ENCODE measurements at places on chromosomes 4 and X.

DNA sequence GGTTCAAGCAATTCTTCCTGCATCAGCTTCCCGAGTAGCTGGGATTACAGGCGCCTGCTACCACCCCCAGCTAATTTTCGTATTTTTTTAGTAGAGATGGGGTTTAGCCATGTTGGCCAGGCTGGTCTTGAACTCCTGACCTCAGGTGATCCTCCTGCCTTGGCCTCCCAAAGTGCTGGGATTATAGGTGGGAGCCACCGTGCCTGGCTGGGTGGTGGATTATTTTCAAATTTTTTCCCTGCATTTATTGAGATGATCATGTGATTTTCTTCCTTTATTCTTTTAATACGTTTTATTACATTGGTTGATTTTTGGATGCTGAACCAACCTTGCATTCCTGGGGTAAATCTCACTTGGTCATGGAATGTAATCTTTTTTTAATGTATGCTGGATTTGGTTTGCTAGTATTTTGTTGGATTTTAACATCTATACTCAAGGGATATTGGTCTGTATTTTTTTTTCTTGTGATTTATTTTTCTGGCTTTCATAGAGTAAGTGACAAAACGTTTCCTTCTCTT lies 30.9 kb downstream of the BMP2K start:
- H3K4me1 ChIP-seq = no peaks in the 10 kb centered on the region
- no peaks in the 10 kb centered on the region for H3K36me3 ChIP-seq
- DNase-seq = no peak
- no peaks in the 10 kb centered on the region for H3K27me3 ChIP-seq
- H3K4me3 ChIP-seq = no peak overlapping the region
- H3K27ac ChIP-seq = no peak overlapping the region

DNA sequence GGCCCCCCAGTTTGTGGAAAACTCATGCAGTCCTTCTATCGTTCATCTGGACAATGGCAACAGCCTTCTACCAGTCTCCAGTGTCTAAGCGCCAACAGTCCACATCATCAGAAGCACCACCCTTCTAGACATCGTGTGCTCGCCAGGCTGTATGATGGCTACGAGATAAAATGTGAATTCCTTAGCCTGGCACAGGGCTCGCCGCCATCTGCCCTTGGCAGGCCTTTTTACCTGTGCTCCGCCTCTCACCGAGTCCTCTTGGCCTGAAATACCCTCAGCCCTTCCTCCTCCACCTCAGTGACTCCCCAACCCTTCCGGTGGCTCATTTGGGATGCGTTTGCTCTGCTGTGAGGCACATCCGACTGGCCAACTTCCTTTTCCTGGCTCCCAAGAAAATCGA lies 15.9 kb upstream of the STS start:
- peaks cover 18% of the 10 kb centered on the region for H3K4me1 ChIP-seq
- H3K27me3 ChIP-seq = no peaks in the 10 kb centered on the region
- no peaks in the 10 kb centered on the region for H3K36me3 ChIP-seq
- H3K4me3 ChIP-seq = no peak overlapping the region

DNA sequence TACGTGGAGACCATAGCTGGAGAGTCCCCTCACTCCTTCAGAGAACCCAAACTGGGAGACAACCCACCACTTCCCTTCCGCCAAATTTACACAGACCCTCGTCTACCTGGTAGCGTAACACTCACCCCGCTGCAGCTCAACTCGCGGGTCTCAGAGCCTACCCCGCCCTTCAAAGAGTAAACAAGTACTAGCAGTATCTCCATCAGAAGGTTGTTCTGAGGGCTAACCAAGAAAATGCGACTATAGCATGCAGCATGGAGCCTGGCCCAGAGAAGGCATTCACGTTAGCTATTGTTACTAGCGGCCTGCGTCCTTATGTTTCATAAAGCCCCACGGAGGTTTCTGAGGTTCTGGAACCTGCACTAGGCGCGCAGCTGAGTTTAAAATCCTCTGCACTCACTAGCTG lies 531 bp upstream of the MANBA start:
- peaks cover 4% of the 10 kb centered on the region for H3K36me3 ChIP-seq
- peak overlapping the region; percentile 90 for H3K4me3 ChIP-seq
- no peak overlapping the region for H3K27ac ChIP-seq
- H3K4me1 ChIP-seq = peaks cover 17% of the 10 kb centered on the region

DNA sequence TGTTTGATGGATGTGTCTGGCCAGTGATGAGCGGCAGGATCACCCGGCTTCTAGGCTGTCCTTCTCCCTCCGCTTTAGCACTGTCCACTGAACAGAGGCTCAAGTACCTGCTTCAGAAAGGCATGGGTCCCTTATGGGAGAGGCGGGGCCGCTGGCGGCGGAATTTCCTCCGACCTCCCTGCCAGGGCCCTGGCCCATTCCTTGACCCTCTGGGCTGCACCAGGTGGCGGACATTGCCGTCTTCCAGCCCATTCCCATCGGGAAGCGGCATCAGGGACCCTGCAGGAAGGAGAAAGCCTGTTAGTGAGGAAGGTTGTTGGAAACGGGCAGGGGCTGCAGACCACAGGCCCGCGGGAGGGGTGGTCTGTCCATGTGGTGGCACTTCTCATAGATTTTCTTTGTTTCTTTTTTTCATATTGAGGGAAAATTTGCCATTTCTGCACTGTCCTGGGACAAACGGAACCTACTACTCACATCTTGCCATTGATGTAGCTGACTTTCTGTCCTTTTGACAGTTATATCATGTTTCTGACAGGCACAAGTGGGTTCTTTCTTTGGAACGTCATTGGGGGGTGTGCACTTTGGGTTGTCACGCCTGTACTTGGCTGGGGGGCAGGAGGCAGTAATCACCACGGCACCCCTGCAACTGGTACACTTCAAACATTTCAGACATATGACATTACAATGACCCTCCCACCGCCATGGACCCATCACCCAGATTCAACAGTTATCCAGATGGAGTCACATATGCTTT lies 6.1 kb downstream of the APLN start:
- peaks cover 68% of the 10 kb centered on the region for H3K27me3 ChIP-seq
- H3K36me3 ChIP-seq = peaks cover 9% of the 10 kb centered on the region
- H3K4me1 ChIP-seq = no peaks in the 10 kb centered on the region
- DNase-seq = no peak
- no peak overlapping the region for H3K4me3 ChIP-seq
